ENCODE measurements at places on chromosomes 4 and X.

GRCh38 chr4:53089936-53090729 lies 228.0 kb downstream of the RASL11B start:
- no peak for DNase-seq

DNA sequence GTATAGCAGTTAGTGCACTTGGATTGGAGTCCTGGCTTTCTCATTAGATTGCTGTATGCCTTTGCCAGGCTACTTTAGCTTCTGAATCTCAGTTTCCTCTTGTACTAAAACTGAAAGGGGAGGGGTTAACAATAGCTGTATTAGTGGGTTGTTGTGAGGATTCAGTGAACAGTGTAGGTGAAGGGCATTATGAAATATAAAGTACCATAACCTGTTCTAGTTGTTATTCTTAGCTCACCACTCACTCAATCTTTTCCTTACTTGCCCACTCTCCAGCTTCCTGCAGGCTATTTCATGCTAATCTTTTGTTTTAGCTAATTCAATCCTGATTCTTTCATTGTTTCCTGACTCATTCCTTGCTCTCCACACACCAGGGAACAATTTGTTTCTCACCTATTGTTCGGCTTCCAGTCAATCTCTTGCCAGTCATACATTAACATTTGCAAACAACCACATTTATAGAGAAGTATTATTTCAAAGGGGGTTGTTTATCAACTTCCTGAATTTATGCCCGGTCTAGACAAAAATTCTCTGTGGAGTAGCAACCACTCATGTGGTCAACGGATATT lies 50.6 kb upstream of the EDA start:
- DNase-seq = no peak

DNA sequence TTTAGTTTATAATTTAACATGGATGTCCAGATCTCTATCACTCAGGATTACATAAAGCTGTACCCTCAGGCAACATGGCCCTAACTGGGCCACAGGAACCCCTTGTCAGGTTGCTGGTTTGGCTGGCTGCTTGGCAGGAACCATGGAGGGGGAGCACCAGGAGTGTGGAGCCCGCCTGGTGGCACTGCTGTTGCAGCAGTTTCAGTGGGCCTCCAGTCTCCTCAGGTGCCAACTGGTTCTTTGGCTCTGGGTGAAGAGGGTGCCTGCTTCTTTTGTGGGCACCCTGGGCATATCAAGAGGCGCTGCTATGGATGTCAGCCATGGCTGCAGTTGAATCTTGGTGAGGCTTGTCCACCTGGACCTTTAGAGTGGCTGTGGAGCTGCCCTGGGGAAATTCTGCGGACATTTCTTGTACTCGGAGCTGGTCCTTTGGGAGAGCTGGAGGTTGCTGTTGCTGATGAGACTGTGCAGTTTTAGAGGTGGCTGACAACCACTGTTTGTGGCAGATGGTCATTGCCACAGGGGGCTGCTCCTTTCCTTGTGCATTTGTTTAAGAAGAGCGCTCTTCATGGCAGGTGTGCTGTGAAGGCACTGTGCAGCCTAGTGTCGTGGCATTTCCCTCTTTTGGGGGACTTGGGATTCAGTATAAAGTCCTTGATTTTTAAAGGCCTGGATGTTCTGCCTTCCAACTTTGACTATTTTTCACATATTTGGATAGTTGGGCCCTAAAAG lies 10.3 kb upstream of the SMIM14 start:
- DNase-seq = no peak

GRCh38 chr4:28211676-28212470 lies 1351.2 kb downstream of the STIM2 start:
- DNase-seq = no peak

DNA sequence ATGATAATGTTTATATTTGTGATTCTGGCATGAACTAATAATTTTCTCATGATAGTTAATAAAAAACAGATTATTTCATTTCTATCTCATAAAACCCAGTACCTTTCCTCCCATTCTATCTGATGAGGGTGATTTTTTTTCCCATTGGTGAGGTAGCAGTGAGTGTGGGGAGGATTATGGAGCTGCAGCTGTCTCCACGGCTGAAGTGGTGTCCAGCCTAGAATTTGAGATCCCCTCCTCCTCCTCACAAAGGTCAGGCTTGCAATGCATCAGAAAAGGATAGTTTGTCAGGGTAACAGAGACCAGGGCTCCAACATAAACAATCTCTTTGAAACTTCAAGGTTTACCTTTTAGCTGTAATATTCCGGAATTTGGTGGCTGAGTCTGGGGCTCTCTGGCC lies 60.9 kb downstream of the C4orf51 start:
- no peak for DNase-seq

DNA sequence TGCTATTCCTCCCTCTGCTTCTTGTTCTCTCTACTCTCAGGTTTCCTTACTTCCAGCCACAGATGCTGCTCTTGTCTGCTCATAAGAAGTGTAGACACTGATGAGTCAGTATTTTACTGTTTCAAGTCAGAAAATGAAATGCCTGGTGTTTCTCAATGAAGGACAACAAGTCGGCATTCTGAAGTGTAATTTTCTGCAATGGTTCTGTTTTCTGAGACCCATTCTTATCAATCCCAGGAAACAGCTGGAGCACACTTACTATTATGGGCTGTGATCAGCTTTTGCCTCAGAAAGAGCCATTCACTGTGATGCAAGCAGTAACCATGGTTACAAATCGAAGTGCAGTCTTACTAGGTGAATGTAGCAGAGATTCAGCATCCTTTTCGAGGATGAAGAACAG lies 42.0 kb downstream of the SLC4A4 start:
- DNase-seq = no peak

GRCh38 chr4:138952411-138952810 lies 63.2 kb upstream of the NOCT start:
- DNase-seq = no peak
